B cell (primary cell): ENCODE measurements at places on chromosomes 16 and 17. TPM values are rescaled to one million over a fixed set of nuclear protein-coding genes. Genes with fewer than 3 reads are reported as not detected.

DNA sequence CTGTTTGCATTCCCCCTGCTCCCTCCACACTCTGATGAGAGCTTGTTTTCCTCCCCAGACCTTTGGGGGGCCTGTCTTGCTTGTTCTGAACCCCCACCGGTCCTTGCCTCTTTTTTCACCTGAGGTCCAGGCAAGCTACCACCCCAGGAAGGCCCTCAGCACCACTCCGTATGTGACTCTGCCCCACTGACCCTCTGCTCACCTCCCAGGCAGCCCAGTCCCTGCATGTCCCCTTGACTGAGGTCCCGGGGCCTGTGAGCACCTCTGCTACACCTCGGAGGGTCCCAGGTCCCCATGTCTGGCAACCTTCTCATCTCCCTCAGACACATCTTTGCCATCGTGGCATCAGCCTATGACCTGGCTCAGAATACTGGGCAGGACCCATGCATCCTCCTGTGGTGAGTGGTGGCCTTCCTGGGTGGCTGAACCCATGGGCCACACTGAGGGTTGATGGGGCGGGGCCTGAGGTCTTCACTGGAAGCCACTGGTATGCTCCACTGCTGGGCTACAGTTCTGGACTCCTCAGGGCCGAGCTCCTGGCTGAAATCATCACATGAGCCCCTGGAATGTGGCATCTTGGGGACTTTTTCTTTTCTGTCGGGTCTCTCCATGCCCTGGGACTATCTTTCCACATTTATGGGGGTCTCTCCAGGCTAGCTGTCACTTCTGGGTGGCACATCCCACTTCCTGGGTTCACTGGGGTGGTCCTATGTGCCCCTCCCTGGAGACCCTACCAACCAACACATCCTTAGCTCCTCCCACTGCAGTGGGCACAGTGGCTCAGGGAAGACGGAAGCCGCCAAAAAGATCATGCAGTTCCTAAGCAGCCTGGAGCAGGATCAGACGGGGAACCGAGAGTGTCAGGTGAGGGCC is 3.5 kb downstream of the MYO15B start:
- H3K27ac ChIP-seq: no peak overlapping the region
- peak; percentile 27 for DNase-seq
- H3K36me3 ChIP-seq: no peaks in the 10 kb centered on the region
- peaks cover 4% of the 10 kb centered on the region for H3K4me1 ChIP-seq
- no peak overlapping the region for H3K4me3 ChIP-seq

DNA sequence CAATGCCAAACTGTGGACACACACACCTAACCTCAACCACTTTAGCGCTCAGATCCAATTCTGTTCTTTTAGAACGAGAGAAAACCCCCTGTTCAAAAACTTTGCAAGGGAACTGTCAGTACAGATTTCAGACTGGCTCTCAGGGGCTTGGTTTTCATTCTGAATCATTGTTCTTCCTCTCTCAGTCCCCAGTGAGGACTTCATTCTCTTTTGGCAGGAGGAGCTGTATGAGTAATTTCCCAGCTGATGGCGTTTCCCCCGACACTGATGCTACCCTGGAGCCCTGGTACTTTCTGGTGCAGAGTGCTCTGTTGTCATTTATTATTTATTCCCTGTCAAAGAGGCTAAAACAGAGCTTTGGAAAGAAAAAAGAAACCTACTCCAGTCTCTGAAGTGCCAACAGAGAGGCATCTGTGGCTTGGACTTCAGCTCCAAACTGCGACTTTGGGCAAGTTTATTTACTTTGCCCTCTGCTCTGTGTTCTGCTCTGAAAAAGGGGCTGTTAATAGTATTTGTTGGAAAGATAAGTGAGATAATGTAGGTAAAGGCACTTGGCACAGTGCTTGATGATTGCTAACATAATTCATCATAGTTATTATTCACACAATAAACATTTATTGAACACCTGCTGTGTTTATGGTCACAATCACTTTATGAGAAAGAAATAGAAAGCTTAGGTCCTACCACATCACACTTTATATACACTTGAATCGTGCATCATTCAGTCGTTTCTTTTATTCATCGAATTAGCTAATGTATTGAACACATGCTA is 28.3 kb downstream of the ETV4 start:
- peaks cover 2% of the 10 kb centered on the region for H3K36me3 ChIP-seq
- no peak overlapping the region for H3K27ac ChIP-seq
- H3K4me3 ChIP-seq: no peak overlapping the region
- no peaks in the 10 kb centered on the region for H3K4me1 ChIP-seq
- no peak for DNase-seq

- H3K4me3 ChIP-seq: peak overlapping the region; percentile 97
- no peak for DNase-seq
- no peaks in the 10 kb centered on the region for H3K27me3 ChIP-seq
These were observed 671 bp upstream of the EDC4 start for GRCh38 chr16:67872131-67872630.

DNA sequence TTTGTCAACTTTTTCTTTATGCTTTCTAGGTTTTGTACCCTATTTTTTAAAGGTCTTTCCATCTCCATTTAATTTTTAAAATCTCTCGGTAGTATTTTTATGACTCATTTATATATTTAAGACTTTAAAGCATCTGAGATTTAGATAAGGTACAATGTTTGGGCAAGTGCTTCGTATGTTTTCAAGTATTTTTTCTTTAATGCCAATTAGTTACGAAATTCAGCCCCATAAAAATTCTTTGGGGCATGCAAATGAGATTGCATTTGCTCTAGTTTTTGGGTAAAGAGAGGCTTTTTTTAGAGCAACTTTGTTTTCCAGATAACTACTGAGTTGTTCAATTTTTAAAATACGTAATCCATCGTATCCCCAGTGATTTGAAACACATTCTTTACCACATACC is 65.3 kb upstream of the CRHR1 start:
- DNase-seq: no peak
- no peaks in the 10 kb centered on the region for H3K4me1 ChIP-seq
- no peak overlapping the region for H3K4me3 ChIP-seq
- no peaks in the 10 kb centered on the region for H3K27me3 ChIP-seq
- H3K36me3 ChIP-seq: no peaks in the 10 kb centered on the region

DNA sequence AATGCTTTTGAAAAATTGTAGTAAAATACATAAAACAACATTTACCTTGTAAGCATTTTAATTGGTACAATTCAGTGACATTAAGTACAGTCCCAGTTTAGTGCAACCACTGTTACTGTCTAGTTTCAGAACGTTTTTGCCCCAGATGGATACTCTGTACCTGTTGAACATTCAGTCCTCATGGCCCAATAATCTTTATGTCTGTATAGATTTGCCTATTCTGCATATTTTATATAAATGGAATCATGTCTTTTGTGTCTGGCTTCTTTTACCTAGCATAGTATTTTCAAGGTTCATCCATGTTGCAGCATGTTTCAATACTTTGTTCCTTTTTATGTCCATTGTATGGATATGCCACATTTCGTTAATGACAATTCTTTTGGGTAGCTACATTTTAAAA is 37.2 kb downstream of the TENT4B start:
- H3K27ac ChIP-seq: no peak overlapping the region
- H3K4me3 ChIP-seq: no peak overlapping the region
- no peaks in the 10 kb centered on the region for H3K27me3 ChIP-seq

- H3K27me3 ChIP-seq: no peaks in the 10 kb centered on the region
- H3K4me1 ChIP-seq: no peaks in the 10 kb centered on the region
- no peaks in the 10 kb centered on the region for H3K36me3 ChIP-seq
- H3K4me3 ChIP-seq: no peak overlapping the region
- H3K27ac ChIP-seq: no peak overlapping the region
- no peak for DNase-seq
These were observed 270.4 kb upstream of the EEF2KMT start for GRCh38 chr16:5367951-5368350.

Gene MGAT5B
- 37.8 and 41.4 TPM in 2 replicates for total RNA-seq
